ENCODE measurements at places on chromosomes 13 and 19.

DNA sequence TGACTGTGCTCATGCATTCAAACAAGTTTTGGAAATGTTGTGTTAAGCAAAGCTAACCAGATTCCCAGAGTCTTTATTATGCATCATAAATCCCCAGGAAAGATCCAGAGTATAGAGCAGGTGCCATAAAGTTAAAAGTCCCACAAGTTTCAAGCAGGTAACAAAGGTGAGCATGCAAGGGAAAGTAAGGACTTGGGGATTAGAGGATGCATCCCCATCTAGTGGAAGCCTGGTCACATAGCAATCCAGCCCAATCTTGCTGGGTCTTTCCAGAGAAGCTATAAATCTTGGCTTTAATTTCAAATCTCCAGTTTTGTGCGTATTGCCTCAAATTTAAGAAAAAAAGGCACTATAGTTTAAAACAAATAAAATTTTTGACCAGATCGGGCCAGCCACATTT is 72.7 kb downstream of the ZNF254 start:
- H3K4me1 ChIP-seq, result no peaks in the 10 kb centered on the region
- DNase-seq, result no peak
- H3K4me3 ChIP-seq, result no peak overlapping the region
- no peaks in the 10 kb centered on the region for H3K36me3 ChIP-seq

DNA sequence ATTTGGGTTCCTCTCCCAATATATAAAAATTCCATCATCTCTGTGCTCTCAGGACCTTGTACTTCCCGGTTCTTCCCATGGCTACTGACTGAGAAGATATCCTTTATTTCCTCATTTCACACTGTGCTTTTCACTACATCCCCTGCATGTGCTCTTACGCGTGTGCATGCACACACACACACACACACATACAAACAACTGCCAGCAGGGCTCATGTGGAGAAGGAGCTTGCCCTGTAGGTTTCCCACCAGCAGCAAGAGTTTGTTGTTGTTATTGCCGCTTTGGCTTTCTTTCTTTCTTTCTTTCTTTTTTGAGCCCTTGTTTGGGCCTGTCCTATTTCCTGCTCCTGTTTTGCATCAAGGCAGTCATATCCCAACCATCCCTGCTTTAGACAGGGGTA is 43.6 kb downstream of the TEX26 start:
- H3K27ac ChIP-seq, result no peak overlapping the region
- H3K4me1 ChIP-seq, result no peaks in the 10 kb centered on the region
- no peaks in the 10 kb centered on the region for H3K36me3 ChIP-seq

- H3K27ac ChIP-seq, result no peak overlapping the region
- no peaks in the 10 kb centered on the region for H3K36me3 ChIP-seq
- no peaks in the 10 kb centered on the region for H3K4me1 ChIP-seq
- no peak overlapping the region for H3K4me3 ChIP-seq
Measured at GRCh38 chr13:33624740-33625139, 193.2 kb upstream of the RFC3 start.

- no peaks in the 10 kb centered on the region for H3K36me3 ChIP-seq
- H3K4me1 ChIP-seq, result no peaks in the 10 kb centered on the region
- H3K4me3 ChIP-seq, result no peak overlapping the region
- DNase-seq, result no peak
- H3K27me3 ChIP-seq, result no peaks in the 10 kb centered on the region
Measured at GRCh38 chr13:68369739-68370138, 1139.6 kb upstream of the PCDH9 start.

DNA sequence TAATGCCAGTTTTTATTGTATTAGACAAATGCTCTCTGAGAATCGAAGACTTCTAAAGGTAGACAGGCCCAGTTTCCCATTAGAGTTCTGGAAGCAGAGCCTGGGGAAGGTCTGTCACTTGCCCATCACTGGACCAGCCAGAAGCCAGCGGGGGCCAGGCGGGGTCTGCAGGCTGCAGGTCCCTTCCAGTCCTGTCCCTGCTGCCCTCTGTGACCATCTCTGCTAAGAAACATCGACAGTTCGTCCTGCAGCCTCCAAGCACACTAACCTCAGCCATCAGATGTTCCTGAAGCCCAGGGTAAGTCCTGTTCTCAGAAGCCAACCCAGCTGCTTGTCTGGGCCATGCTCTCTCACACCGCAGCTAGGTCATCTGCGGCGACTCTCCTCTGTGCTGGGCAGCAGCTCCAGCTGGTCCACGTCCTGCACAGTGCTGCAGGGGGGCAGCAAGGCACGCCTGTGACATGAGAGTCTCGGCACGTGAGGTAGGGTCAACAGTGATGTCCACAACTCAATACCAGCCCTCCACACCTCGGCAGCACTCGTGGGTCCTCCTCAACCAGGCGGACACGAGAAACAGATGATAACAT is 2.9 kb upstream of the ADPRHL1 start:
- no peaks in the 10 kb centered on the region for H3K4me1 ChIP-seq
- H3K36me3 ChIP-seq, result peaks cover 68% of the 10 kb centered on the region
- H3K27me3 ChIP-seq, result no peaks in the 10 kb centered on the region
- no peak overlapping the region for H3K27ac ChIP-seq

GRCh38 chr13:75739244-75739868 is 103.2 kb downstream of the LMO7 start:
- no peaks in the 10 kb centered on the region for H3K36me3 ChIP-seq
- DNase-seq, result no peak
- peaks cover 12% of the 10 kb centered on the region for H3K4me1 ChIP-seq
- H3K27me3 ChIP-seq, result no peaks in the 10 kb centered on the region
- H3K4me3 ChIP-seq, result no peak overlapping the region

GRCh38 chr19:15721268-15721667 is 6.6 kb upstream of the OR10H2 start:
- H3K27ac ChIP-seq, result no peak overlapping the region
- H3K4me1 ChIP-seq, result no peaks in the 10 kb centered on the region
- DNase-seq, result no peak
- H3K4me3 ChIP-seq, result no peak overlapping the region
- no peaks in the 10 kb centered on the region for H3K36me3 ChIP-seq

DNA sequence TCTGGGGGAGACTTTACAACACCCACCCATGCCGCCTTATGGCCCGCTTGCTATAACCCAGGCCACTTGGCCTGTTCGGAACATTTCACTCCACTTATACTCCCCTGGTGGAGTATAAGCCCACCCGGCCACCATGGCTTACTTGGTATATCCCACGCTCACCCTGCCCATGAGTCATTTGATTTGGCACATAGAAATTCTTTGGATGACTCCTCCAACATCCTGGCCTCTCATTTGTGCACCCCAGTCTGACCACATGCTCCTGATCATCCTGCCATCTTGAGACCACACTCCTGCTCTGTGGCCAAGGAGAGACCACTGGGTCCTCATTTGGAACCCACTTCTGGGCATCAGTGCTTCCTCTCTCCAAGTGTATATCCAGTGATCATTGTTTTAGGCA is 5.2 kb downstream of the SPACA6 start:
- no peak overlapping the region for H3K27ac ChIP-seq
- no peak for DNase-seq
- H3K36me3 ChIP-seq, result peaks cover 28% of the 10 kb centered on the region
- H3K4me1 ChIP-seq, result no peaks in the 10 kb centered on the region

DNA sequence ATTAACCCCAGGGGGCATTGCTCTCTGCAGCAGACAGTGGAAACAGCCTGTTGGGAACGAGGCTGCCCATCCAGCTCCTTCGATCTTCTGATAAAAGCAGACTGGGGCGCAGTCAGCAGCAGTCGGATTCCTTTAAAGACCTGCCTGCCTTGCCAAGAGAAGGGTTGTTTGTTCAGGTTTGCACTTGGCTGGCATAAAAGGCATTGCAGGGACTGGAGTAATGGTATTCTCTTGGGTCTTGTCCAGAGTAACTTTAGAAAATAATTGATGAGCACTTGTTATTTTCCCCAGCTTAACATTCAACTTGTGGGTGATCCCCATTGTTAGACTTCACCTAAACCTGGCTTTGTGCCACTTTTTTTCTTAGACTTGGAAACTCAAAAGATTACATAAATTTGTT is 67.3 kb upstream of the SLC10A2 start:
- no peaks in the 10 kb centered on the region for H3K36me3 ChIP-seq
- DNase-seq, result no peak
- no peak overlapping the region for H3K27ac ChIP-seq
- H3K4me1 ChIP-seq, result no peaks in the 10 kb centered on the region
- no peak overlapping the region for H3K4me3 ChIP-seq
- no peaks in the 10 kb centered on the region for H3K27me3 ChIP-seq

DNA sequence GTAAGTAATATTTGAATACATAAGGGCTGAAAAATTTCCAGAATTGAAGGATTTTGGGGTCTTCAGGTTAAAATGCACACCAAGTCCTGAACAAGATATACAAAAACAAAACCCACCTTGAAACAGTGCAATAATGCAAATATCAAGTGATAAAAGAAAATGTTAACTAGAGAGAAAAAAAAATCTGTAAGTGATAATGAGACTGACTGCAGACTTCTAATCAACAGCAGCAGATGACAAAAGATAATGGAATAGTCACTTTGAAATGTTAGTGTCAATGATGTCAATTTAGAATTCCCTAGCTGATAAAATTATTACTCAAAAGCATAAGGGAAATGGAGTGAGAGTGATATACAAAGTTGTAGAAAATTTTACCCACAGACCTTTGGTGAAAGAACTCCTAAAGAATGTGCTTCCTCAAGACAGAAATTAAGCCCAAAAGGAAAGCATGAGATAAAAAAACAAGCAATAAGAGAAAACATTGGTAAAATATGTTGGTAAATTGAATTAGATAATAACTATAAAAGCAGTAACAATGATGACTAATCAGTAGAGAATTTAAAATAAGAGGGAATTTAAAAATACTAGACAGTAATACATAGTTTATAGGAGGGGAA is 12.4 kb upstream of the DGKH start:
- no peak overlapping the region for H3K4me3 ChIP-seq
- no peaks in the 10 kb centered on the region for H3K4me1 ChIP-seq
- H3K27me3 ChIP-seq, result no peaks in the 10 kb centered on the region
- DNase-seq, result no peak
- H3K27ac ChIP-seq, result no peak overlapping the region
- no peaks in the 10 kb centered on the region for H3K36me3 ChIP-seq

GRCh38 chr19:13604902-13605586 is 98.8 kb upstream of the CACNA1A start:
- H3K27me3 ChIP-seq, result no peaks in the 10 kb centered on the region
- no peak for DNase-seq
- no peak overlapping the region for H3K27ac ChIP-seq
- no peaks in the 10 kb centered on the region for H3K36me3 ChIP-seq
- H3K4me1 ChIP-seq, result no peaks in the 10 kb centered on the region

- H3K4me1 ChIP-seq, result no peaks in the 10 kb centered on the region
- DNase-seq, result no peak
- H3K27me3 ChIP-seq, result no peaks in the 10 kb centered on the region
- H3K27ac ChIP-seq, result no peak overlapping the region
- H3K4me3 ChIP-seq, result no peak overlapping the region
Measured at GRCh38 chr19:33950091-33950750, 153.6 kb downstream of the KCTD15 start.

GRCh38 chr19:31289976-31290375 is 59.3 kb downstream of the TSHZ3 start:
- no peaks in the 10 kb centered on the region for H3K27me3 ChIP-seq
- no peak overlapping the region for H3K4me3 ChIP-seq
- DNase-seq, result no peak
- no peak overlapping the region for H3K27ac ChIP-seq
- H3K36me3 ChIP-seq, result no peaks in the 10 kb centered on the region

DNA sequence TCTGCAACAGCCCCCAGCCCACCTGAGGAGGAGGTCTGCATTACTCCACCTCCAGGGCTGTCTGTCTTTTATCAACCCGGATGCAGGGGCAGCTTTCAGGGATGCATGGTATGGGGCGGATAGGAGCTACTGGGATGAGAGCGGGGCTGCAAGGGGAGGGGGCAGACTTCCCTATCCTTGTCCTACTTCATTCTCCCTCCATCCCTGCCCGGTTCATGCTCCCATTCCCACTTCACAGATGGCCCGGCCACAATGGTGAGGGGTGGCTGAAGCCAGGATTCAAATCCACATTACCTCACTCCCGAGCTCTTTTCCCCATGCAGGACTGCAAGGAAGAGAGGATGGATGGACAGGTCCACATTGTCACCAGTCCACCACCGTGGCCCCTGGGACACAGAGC is 40.5 kb upstream of the VSTM2B start:
- H3K27me3 ChIP-seq, result no peaks in the 10 kb centered on the region
- peak; percentile 33 for DNase-seq
- no peaks in the 10 kb centered on the region for H3K4me1 ChIP-seq
- no peak overlapping the region for H3K4me3 ChIP-seq

- DNase-seq, result no peak
- peaks cover 5% of the 10 kb centered on the region for H3K4me1 ChIP-seq
Measured at GRCh38 chr19:38869160-38869835, 8.8 kb downstream of the RINL start.

- H3K4me3 ChIP-seq, result no peak overlapping the region
- no peaks in the 10 kb centered on the region for H3K27me3 ChIP-seq
- DNase-seq, result no peak
- no peak overlapping the region for H3K27ac ChIP-seq
- H3K36me3 ChIP-seq, result no peaks in the 10 kb centered on the region
- no peaks in the 10 kb centered on the region for H3K4me1 ChIP-seq
Measured at GRCh38 chr13:78764665-78765064, 105.7 kb upstream of the OBI1 start.

GRCh38 chr19:44499559-44499958 is 763 bp downstream of the ZNF180 start:
- H3K27me3 ChIP-seq, result no peaks in the 10 kb centered on the region
- H3K36me3 ChIP-seq, result peaks cover 29% of the 10 kb centered on the region
- H3K27ac ChIP-seq, result peak overlapping the region; percentile 87
- H3K4me3 ChIP-seq, result peak overlapping the region; percentile 78
- H3K4me1 ChIP-seq, result peaks cover 7% of the 10 kb centered on the region

DNA sequence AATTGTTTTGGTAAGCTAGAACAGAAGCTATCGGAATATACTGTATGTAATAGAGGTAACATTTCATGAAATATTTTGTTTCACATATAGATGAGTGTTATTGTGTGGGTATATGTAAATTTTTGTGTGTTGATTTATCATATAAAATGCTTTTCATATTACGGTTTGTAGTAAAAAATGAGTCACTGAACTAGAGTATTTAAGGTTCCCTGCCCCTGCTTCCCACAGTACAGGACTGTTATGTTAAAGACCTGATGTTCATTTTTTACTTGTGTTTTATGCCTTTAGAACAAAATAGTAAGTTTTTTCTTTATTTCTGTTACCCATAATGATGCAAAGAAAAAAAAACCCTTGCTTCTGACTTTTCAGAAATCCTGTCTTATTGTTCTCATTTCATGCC is 243.4 kb downstream of the ENOX1 start:
- no peak overlapping the region for H3K4me3 ChIP-seq
- H3K27me3 ChIP-seq, result no peaks in the 10 kb centered on the region
- no peaks in the 10 kb centered on the region for H3K36me3 ChIP-seq
- H3K4me1 ChIP-seq, result peaks cover 4% of the 10 kb centered on the region
- H3K27ac ChIP-seq, result no peak overlapping the region

GRCh38 chr13:90402613-90403012 is 944.9 kb upstream of the MIR17HG start:
- H3K36me3 ChIP-seq, result no peaks in the 10 kb centered on the region
- no peaks in the 10 kb centered on the region for H3K27me3 ChIP-seq
- no peak overlapping the region for H3K4me3 ChIP-seq
- H3K4me1 ChIP-seq, result no peaks in the 10 kb centered on the region
- DNase-seq, result no peak
- H3K27ac ChIP-seq, result no peak overlapping the region

GRCh38 chr13:109577191-109577700 is 209.1 kb downstream of the IRS2 start:
- H3K4me3 ChIP-seq, result no peak overlapping the region
- H3K27me3 ChIP-seq, result no peaks in the 10 kb centered on the region
- H3K36me3 ChIP-seq, result no peaks in the 10 kb centered on the region
- H3K4me1 ChIP-seq, result no peaks in the 10 kb centered on the region
- DNase-seq, result no peak
- no peak overlapping the region for H3K27ac ChIP-seq

- no peak overlapping the region for H3K4me3 ChIP-seq
Measured at GRCh38 chr19:33296488-33296971, 5.8 kb downstream of the CEBPA start.

- no peak for DNase-seq
- no peaks in the 10 kb centered on the region for H3K4me1 ChIP-seq
- H3K27ac ChIP-seq, result no peak overlapping the region
- H3K27me3 ChIP-seq, result no peaks in the 10 kb centered on the region
- H3K4me3 ChIP-seq, result no peak overlapping the region
Measured at GRCh38 chr19:31328238-31328637, 21.0 kb downstream of the TSHZ3 start.
